Dermis blood vessel endothelial cell (primary cell): ENCODE measurements at places on chromosomes 3 and 15.

GRCh38 chr15:85837881-85838280 is 43.2 kb upstream of the KLHL25 start:
- no peak for DNase-seq

- peak; percentile 27 for DNase-seq
Measured at GRCh38 chr15:58165661-58166060, 27.5 kb downstream of the AQP9 start.

- no peak for DNase-seq
Measured at GRCh38 chr3:128825117-128825725, 54.2 kb upstream of the ACAD9 start.

- DNase-seq, result peak; percentile 5
Measured at GRCh38 chr3:184982076-184982475, 170.1 kb downstream of the VPS8 start.

DNA sequence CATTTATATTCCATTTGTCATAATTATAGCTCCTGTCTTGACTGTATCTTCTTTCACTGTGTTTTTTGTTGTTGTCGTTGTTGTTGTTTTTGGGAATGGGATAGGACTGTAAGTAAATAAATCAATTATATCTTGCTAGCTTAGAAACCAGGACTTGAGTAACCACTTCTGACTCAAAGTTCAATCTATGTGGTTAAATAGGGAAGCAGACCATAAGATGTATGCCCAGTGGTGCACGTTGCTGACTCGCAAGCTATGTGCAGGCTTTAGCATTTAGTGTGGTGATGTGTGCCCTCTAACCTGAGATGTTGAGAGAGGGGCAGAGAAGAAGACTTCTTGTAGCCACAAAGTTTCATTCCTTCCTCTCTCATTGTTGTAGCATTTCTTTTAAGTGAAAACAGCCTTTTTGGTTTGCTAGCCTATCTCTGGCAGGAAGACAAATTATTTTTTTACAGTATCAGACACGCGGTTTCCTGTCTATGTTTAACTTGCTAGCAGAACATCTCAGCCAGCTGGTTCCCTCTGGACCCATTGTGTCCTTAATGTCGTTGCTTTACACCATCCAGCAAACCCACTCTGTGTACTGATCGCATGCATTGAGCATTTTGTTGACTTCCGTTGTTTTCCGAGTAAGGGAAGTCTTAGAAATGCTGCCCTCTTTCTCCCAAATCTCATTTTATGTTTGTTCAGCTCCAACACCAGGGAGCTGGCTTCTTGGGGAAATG is 52.1 kb downstream of the TGFBR2 start:
- DNase-seq, result peak; percentile 86

DNA sequence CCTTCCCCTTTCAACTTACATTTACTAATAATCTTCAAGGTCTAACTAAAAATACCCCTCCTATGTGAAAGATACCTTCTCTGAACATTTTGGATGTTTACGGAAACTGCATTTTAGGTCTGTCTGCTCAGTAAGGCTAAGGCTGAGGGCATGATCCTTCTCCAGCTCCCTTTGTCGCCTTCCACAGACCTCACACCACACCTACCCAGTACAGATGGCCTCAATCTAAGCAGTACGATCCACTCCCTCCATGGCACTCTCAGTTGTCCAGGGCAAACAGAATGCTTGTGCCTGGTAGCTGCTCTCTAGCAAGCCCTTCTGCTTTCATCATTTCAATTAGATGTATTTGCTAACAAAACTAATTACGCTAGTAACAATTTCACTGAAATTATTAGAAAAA is 178.3 kb downstream of the CNTN3 start:
- DNase-seq, result no peak

- DNase-seq, result peak; percentile 36
Measured at GRCh38 chr15:59312205-59312604, 60.5 kb downstream of the MYO1E start.

GRCh38 chr3:128316481-128316891 is 150.2 kb downstream of the DNAJB8 start:
- DNase-seq, result no peak

GRCh38 chr3:24100696-24101402 is 155.8 kb downstream of the NR1D2 start:
- no peak for DNase-seq

GRCh38 chr3:47273564-47273963 is 9.0 kb downstream of the KIF9 start:
- DNase-seq, result no peak

- DNase-seq, result no peak
Measured at GRCh38 chr15:26232691-26233090, 369.6 kb upstream of the ATP10A start.

GRCh38 chr3:25266677-25267076 is 161.4 kb upstream of the RARB start:
- no peak for DNase-seq

- DNase-seq, result no peak
Measured at GRCh38 chr3:78507196-78507984, 1260.4 kb downstream of the ROBO1 start.

- no peak for DNase-seq
Measured at GRCh38 chr3:94137377-94137776, 74.5 kb downstream of the NSUN3 start.

- peak; percentile 11 for DNase-seq
Measured at GRCh38 chr15:85878828-85879225, 84.1 kb upstream of the KLHL25 start.

- DNase-seq, result peak; percentile 81
Measured at GRCh38 chr15:58957101-58957973, 23.9 kb upstream of the SLTM start.
